ENCODE measurements at places on chromosomes 2 and 18.

- DNase-seq, result no peak
These were observed 868 bp downstream of the CGREF1 start for GRCh38 chr2:27117995-27118524.

DNA sequence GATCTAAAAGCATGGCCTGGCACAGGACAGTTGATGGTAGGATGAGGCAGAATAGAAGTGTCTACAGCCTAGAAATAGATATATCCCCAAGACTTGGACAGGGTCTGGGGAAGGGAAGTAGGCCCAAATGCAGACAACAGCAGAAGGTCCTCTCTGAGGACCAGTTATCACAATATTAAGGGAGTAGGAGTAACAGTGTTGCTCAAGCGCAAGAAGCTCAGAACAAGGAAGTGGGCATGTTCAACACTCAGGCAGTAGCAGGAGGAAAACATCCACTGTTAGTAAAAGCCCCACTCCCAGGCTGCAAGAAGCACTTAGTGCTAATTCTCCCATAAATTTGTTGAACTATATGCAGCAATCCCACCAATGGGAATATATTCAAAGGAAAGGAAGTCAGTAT lies 314.7 kb downstream of the METTL4 start:
- no peak for DNase-seq

- DNase-seq, result no peak
These were observed 68.5 kb upstream of the FAM117B start for GRCh38 chr2:202566286-202566685.

GRCh38 chr2:204183608-204184007 lies 247.0 kb downstream of the ICOS start:
- no peak for DNase-seq

DNA sequence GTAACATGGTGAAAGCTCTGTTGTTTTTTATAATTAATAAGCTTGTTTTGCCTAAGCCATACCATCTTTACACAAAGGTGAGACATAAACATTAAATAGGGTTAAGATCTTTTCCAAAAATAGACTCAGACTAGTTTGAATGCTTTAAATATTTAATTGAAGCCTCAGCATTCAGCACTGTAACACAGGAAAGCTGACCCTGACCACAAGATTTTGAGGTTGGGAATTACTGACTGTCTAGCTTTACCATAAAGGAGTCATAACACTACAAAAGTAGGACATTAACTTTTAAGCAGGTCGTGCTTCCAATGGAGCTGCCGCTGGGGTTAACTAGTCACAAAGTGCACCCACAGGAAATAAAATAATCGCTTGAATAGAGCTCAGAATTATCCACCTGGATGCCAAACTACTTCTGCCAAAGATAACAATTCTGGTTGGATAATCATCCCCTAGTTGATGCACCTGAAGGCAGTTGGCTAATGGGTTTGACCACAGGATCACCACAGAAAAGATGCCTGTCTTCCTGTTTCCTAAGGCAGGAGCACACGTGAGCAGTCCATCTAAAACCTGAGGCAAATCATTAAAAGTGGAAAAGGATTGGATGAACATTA lies 106.2 kb downstream of the COBLL1 start:
- no peak for DNase-seq

GRCh38 chr2:39981883-39982311 lies 202.8 kb upstream of the THUMPD2 start:
- no peak for DNase-seq

- DNase-seq, result no peak
These were observed 114.3 kb downstream of the DIS3L2 start for GRCh38 chr2:232075859-232076258.

- DNase-seq, result no peak
These were observed 74.1 kb downstream of the PSMG2 start for GRCh38 chr18:12776821-12777471.

- no peak for DNase-seq
These were observed 74.2 kb downstream of the NCAPH start for GRCh38 chr2:96409820-96410164.

DNA sequence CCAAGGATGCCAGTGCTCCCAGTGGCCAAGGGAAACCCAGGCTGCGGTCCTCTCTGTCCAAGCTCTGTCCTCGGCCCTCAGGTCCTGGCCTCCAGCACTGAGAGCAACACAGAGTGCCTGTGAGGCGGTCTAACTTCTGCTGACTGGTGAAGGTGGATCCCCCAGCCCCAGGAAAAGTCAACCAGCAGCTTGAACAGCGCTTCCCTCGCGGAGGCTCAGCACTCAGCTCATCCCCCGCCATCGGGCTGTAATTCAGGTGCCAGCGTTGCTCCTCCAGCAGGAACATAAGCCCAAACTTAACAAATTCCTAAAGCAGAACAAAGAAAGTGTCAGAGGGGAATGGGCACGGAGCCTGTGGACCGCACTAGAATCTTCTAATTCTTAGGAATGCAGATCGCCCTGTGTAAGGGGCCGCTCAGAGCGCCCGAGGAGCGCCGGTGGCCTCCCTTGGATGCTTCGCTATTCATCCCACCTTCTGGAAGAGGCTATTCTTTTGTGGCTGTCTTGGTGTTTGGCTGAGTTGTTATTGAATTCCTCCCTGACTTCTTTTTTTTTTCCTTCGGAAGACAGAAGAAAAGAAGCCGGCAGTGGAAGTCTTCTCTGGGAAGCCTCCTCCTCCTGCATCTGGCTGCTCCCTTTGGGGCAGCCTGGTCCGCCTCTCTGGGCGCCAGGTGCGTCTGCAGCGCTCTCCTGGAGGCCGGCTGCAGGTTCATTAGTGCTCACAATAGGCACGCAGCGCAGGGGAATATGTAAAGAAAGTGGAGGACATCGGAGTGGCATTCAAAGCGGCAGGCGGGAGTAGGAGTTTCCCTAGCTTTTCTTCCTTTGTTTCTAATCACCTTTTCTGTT lies 905.6 kb downstream of the TSN start:
- DNase-seq, result no peak
